ENCODE measurements at places on chromosomes 13 and 19. TPM values are rescaled to one million over a fixed set of nuclear protein-coding genes. Genes with fewer than 3 reads are reported as not detected.

DNA sequence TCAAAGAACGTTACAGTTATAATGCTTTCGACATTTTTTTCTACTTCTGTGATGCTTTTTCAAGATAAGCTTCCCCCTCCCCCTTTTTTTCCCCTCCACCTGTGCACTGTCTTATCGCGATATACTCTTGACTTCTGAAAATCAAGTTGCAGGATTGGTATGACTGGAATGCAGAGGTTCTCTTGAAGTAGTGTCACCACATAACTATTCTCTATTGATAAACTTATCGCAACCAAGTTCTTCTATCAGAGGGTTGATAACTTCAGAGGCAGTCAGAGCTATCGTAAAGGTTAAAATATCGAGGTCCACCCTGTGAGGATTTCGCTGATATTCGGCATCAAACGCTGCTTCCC is 820 bp downstream of the EID2 start:
- DNase-seq, result no peak

GRCh38 chr19:13981988-13982501 is 24.1 kb downstream of the RFX1 start:
- DNase-seq, result no peak

- no peak for DNase-seq
Observed at GRCh38 chr13:33372251-33372919, 86.8 kb upstream of the STARD13 start.

The REX1BD gene
- polyA plus RNA-seq, result 23.7 TPM

GRCh38 chr13:61406275-61406674 is 9.4 kb downstream of the PCDH20 start:
- DNase-seq, result no peak

The TMEM190 gene
- not detected for polyA plus RNA-seq

The TFPT gene
- polyA plus RNA-seq, result 12.7 TPM

The ZNF418 gene
- 15.4 TPM for polyA plus RNA-seq

The APOC4 gene
- not detected for polyA plus RNA-seq

The CARM1 gene
- polyA plus RNA-seq, result 44.5 TPM

DNA sequence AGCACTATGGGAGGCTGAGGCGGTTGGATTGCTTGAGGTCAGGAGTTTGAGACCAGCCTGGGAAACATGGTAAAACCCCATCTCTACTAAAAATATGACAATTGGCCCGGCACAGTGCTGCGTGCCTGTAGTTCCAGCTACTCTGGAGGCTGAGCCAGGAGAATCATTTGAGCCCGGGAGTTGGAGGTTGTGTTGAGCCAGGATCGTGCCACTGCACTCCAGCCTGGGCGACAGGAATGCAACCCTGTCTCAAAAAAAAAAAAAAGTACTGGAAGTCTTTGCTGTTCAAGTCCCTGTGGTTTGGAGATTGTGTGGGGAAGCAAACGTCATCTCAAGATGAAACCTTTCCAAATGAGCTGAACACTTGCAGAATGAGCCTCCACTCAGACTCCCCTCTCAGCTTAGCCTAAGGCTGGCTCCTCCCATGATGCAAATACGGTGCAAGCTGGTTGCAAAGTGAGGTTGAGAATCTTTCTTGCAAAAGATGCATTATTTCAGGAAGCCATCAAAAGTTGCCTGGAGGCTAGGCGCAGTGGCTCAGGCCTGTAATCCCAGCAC is 46.2 kb downstream of the MYO9B start:
- DNase-seq, result no peak

DNA sequence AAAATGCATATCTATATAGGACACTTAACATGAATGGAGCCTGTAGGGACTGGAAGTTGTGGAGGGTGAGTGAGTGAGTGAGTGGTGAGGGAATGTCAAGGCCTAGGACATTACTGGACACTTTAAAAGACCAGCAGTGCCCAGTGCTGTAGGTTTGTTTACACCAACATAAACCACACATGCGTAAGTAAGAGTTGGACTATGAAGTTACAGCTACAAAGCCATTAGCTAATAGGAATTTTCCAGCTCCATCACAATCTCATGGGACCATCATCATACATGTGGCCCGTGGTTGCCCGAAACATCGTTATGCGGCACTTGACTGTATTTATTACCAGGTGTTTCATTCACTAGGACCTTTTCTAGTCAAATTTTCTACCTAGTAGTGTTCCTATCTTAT is 49.2 kb downstream of the LATS2 start:
- no peak for DNase-seq

DNA sequence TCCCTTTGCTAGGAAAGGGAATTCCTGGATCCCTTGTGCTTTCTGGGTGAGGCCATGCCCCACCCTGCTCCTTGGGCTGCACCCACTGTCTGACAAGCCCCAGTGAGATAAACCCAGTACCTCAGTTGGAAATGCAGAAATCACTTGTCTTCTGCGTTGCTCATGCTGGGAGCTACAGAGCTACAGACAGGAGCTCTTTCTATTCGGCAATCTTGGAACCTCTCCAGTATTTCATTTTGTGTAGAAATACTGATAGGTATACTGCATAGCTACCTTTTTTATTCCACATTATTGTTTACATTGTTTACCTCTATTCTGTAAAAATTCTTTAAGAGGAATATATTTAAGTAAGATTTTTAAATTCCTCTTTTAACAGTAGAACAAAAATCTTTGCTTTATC is 302.5 kb upstream of the SLITRK5 start:
- DNase-seq, result no peak

GRCh38 chr19:1513499-1514294 is 878 bp upstream of the ADAMTSL5 start:
- DNase-seq, result no peak

- DNase-seq, result no peak
Observed at GRCh38 chr13:40992678-40993518, 26.2 kb downstream of the ELF1 start.

- DNase-seq, result no peak
Observed at GRCh38 chr13:20607015-20607414, 40.1 kb downstream of the IFT88 start.

DNA sequence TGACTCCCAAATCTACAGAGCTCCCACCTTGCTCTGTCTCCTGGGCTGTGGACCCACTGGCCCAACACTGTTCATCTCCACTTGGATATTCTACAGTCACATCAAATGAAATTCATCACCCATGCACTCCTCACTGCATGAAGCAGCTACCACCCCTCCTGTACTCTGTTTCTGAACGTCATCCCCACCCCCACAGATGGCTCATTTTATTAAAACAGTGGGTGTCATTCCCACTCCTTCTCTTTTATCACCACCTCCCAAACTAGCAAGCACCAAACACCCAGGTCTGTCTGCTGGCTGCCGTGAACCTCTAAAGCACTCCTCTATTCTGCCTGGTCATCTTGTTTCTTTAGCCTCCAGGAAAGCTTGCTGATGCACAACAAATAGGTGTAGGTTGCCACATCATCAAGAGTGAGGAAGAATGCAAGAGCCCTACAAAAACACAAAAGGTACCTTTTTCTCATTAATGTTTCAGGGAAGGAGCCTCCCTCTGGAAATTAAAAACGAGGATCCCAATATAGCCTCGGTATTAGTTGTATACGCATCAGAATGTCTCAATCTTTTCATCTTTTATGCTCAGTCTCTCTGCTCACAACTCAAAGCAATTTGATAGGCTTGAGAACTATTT is 91.8 kb downstream of the MIPEP start:
- DNase-seq, result no peak

GRCh38 chr19:43465468-43466120 is at the start of gene LYPD3:
Gene LYPD3, minus strand, starts transcription at chr19:43465608. Its CDS starts 37 bp downstream, at chr19:43465571.
- no peak for DNase-seq

DNA sequence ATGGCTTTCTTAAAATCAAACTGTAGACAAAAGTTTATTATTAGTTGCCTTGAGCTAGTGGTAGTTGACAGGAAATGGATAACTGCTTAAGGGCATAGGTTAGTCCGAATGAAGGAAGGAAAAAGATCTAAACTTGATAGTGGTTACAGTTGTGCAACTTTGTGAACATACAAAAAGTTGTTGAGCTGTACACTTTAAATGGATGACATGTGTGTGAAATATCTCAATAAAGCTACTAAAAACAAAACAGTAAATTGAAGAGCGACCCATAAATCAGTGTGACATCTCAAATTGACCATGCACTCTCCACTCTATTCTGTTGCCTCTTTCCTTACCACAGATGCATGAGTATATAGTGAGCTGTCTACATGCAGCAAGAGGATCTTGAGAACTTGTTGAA is 1757.8 kb downstream of the PCDH9 start:
- DNase-seq, result no peak

DNA sequence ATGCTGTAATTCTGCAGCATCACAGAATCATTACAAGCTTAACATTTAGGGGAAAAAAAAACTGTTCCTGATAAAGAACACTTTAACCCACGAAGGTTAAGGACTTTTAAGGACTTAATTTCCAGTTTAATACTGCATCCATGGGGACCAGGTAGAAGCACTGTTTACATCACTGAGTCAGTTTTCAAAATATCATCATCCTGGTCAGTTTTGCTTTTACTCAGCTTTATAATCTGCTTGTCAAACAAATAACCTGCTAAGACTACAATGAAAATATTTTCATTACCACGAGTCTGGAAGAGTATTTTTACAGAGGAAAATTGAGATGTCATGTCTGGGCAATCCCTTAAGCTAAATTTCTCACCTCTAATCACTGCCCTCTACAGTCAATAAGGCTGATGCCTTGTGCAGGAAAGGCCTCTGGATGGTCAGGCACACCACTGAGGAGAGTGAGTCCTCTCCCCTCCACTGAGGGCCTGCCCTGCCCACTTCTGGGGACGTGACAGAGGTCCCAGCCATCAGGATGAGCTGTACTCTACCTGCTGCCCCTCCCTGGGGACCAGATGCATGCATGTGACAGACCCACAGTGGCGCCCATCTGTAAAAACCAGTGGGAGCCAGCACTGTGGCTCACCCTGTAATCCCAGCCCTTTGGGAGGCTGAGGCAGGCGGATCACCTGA is 31.0 kb downstream of the FOXO1 start:
- DNase-seq, result no peak

DNA sequence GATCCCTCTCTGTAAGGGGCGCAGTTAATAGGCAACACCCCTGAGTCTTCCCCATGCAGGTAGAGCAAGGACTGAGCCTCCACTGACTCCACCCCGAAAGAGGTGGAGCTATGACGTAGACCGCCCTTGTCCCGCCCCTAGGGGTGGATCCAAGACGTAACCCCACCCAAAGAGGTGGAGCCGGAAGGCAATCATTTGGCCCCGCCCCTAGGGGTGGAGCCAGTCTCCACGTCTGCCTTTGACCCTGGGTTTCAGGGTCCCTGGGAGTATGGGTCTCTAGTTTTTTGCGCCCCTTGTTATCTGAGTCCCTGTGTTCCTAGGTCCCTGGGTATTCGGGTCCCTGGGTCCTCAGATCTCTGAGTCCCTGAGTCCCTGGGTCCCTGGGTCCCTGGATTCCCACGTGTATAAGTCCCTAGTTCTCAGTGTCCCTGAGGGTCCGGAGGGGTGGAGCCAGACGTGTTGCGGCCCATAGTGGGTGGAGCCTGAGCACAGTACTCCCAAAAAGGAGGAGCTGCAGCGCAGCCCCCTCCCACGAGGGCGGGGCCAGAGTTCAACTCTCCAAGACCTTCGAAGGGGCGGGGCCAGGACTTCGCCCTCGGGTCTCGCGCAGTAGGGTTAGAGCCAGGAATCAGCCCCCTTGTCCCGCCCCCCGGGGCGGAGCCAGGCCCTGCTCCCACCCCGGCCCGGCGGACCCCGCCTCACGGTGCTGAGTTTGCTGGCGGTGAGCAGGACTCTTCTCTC is 5.3 kb downstream of the DENND1C start:
- DNase-seq, result peak; percentile 53

GRCh38 chr19:13260883-13261653 is 110.9 kb downstream of the IER2 start:
- DNase-seq, result no peak

DNA sequence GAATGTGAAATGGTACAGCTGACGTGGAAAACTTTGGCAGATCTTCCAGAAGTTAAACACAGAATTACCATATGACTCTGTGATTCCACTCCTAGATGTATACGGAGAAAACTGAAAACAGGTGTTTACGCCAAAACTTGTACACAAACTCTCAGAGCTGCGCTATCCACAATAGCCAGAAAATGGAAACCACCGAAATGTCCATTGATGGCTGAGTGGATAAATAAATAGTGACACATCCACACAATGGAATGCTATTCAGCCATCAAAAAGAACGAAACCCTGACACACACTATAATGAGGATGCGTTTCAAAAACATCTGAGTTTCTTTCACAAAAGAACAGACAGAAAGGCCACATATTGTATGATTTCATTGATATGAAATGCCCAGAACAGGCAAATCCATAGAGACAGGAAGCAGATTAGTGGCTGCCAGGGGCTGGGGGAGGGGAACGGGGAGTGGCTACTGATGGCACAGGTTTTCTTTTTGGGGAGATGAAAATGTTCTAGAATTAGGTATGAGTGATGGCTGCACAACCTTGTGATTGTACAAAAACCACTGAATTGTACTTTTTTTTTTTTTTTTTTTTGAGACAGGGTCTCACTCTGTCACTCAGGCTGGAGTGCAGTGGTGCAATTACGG is 33.0 kb downstream of the IL12RB1 start:
- no peak for DNase-seq

DNA sequence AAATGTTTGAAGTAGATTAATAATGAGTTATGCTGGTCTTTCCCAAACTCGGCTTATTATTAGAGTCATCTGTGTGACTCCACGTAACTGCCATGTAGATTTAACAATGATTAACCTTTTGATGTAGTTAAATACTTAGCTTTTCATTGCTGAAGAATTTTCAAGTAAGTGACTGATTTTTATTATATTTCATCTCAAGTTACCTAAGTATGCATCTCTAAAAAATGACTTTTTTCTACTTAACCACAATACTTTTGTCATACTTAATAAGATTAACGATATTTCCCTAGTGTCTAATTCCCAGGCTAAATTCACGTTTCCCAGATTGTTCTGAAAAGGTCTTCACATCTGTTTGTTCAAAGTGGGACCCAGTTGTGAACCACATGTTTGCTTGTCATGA is 17.8 kb downstream of the BIVM start:
- DNase-seq, result no peak

DNA sequence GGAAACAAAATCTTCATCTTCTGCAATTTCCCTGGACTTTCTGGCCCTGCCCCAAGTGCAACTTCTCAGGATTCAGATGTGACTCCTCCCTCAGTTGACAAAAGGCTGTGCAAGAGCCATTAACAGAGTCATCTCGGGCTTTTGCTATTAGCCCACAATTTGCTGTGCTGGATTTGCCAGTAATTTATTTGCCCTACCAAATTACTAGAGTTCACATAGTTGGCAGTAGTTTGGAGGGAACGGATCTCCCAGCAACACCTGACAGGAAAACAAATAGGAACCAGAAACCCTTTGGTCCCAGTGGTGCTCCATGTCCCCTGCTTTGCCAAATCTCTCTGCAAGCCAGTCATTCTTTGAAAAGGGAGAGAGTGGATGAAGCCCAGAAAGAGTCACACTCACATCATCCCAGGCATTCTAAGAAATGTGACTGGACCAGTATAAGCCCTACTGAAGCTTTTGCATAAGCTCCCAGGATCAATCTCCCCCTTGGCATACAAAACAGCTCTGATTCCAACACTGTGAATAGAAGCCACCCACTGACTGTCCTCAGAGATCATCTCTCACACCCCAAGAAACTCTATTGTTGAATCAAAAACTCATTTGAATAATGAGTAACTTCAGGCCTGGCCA is 350.1 kb upstream of the NBEA start:
- DNase-seq, result no peak

All from left renal pelvis (tissue), 4 donors.